ENCODE measurements at places on chromosomes 1 and 21. TPM values are rescaled to one million over a fixed set of nuclear protein-coding genes. Genes with fewer than 3 reads are reported as not detected.

RIMS3 gene
- total RNA-seq = 8.3 TPM

GRCh38 chr1:112219267-112219666, 176.7 kb upstream of the CTTNBP2NL start:
- DNase-seq = no peak

RGS1 gene
- 12.0 TPM for total RNA-seq

GJA4 gene
- total RNA-seq = not detected

DNA sequence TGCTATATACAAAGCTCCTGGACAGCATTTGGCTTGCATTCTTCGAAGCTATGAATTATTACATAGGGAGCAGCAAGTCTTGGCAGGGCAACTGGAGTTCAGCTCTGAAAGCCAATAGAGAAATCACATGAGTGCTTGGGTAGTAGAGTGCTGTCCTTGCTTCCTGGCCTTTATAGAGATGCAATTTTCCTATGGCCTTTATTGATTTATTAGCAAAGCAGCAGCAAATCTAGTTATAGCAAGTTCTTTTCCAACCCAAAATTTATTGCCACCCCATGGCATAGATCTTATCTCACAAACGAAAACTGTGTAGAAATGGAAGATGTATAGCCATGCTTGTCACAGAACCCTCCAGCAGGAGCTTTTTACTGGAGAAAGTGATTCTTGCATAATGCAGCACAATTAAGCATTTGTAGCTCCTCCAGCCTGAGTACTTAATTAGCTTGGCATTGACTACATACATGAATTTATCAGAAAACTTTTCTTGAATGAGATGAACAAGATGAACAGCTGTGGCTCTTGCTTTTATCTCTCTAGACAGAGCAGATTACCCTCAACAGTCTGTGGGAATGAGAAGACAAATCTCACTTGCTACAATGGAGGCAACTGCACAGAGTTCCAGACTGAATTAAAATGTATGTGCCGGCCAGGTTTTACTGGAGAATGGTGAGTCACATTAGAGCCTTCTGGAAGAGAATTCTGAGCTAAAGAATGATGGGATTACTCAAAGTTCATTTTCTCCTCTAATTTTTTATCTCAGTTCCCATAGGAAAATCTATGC, 170.1 kb downstream of the CRB1 start:
- DNase-seq = no peak

LCE2D gene
- total RNA-seq = not detected

- no peak for DNase-seq
Observed at GRCh38 chr1:207925210-207925609, 14.3 kb upstream of the CD34 start.

GRCh38 chr1:92851729-92852128, 19.9 kb downstream of the RPL5 start:
- no peak for DNase-seq

- no peak for DNase-seq
Observed at GRCh38 chr21:38980416-38981313, 174.9 kb downstream of the ETS2 start.

- no peak for DNase-seq
Observed at GRCh38 chr1:183164963-183165362, 21.1 kb upstream of the LAMC2 start.

GRCh38 chr1:112605633-112606327, 13.2 kb downstream of the ST7L start:
- DNase-seq = no peak

DNA sequence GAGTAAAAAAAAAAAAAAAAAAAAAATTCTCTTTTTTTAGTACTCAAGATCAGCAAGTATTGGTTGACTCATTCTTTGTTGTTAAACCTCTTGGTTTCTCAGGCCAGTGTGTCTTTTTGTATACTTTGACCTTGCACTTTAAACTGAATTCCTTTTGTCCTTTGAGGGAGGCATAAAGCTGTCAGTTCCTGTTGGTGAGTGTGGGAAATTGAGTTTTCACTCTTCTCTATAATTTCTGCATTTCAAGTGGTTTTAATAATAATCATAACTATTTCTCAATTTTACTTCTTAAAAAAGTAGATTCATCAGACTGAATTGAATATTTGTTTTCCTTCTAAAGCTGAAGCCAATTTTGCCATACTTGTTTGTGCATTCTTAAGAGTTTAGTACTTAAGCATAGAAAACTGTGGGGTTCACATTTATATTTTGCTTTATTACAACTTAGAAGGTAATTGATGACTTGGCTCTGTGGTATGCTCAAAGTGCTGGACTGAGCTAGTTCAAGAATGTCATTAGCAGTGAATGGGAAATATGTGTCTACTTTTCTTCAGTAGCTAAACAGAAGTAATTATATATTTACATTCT, 43.4 kb downstream of the ITSN1 start:
- no peak for DNase-seq

DNA sequence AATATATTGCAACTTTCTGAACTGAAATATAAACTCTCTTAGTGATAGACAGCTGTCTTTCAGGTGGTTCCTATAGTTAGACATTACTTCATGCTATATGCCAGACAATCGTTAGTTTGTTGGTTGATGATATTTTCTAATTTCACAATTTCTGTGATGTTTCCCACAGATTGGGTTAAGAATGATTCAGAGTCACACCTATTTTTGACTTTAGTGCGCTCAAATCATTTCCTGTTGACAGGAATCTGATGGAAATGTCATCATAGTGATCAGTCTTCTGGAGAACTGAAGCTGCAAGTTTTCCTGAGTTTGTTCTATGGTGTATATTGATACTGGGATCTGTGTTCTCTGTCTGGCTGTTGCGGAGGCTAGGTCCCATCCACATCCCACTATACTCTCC, 119.7 kb downstream of the C1orf21 start:
- no peak for DNase-seq

DNA sequence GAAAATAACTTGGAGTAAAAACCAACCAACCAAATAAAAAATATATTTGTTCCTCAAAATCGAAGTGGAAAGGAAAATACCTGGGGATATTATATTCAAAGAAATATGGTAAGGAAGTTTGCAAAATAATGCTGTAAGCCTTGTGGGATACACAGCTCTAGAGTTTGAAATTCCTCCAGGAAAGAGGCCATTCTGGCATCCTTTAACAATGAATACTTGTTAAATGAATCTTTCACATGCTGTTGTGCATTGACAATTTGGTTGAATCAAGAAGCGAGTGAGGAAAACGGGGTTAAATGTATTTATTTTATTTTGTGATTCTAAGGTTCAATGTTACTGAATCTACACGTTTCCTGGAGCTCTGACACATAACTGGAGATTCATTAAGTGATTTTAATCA, 30.5 kb upstream of the NTNG1 start:
- DNase-seq = no peak

DNA sequence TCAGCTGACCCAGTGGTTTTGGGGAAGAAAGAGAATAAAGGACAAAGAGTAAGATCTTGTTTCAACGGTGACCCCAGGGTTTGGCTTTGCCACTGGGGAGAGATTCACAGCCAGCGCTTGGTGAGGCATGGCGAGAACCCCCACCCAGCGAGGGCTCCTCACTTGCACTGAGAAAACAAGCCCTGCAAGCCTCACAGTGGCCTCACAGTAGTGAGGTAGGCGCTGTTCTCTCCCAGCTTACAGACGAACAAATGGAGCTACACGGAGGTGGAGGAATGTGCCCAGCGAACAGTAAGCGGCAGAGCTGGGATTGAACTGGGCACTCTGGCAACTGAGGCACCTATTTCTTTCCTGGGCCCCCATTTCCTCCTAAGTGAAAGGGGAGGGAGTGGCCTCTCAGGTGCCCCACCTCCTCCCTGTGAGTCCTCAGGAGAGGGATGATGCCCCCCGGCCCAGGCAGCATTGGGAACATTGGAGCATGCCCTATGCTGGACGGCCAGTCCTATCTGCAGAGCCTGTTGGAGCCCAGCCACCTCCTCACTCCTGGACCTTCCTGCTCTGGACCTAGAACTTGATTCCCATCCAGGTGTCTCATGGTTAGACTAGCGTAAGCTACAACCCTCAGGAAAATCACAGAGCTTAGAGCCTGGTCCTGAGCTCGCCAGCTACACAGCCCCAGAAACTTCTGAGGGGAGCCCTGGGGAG, 73.4 kb upstream of the EDN2 start:
- no peak for DNase-seq

GRCh38 chr1:154975409-154976059, 1.1 kb downstream of the CKS1B start:
- DNase-seq = peak; percentile 46

Data from activated naive CD4-positive, alpha-beta T cell treated with anti-CD3 and anti-CD28 coated beads, Interleukin-2, amount 50 U/mL, for 72 hours (primary cell).